ENCODE measurements at places on chromosomes 16 and 17.

GRCh38 chr16:89105599-89106151, 12.0 kb downstream of the ACSF3 start:
- no peak for DNase-seq

- peak; percentile 99 for DNase-seq
Measured at GRCh38 chr17:14300575-14301278, at the start of gene HS3ST3B1. Gene HS3ST3B1, plus strand, starts transcription at chr17:14301081. Its CDS starts 438 bp downstream, at chr17:14301519.

DNA sequence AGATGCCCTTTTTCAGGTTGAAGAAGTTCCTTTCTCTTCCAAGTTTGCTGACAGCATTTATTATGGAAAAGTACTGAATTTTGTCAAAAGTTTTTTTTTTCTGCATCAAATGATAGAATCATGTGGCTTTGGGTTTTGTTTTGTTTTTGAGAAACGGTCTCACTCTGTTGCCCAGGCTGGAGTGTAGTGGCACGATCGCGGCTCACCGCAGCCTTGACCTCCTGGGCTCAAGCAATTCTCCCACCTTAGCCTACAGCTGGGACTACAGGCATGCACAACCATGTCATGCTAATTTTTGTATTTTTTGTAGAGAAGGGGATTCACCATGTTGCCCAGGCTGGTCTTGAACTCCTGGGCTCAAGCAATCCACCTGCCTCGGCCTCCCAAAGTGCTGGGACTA, 7.3 kb downstream of the CMTM4 start:
- no peak for DNase-seq

GRCh38 chr17:48110761-48111160, 3.2 kb downstream of the SNX11 start:
- DNase-seq, result no peak

GRCh38 chr17:47208744-47209488, at the start of gene MYL4:
Gene MYL4, plus strand, starts transcription at chr17:47209348. Its CDS starts 75 bp downstream, at chr17:47209423.
- DNase-seq, result no peak

- DNase-seq, result no peak
Measured at GRCh38 chr17:8506145-8506544, 70.5 kb downstream of the NDEL1 start.
